ENCODE measurements at places on chromosomes 5 and 9.

GRCh38 chr9:72131206-72131605, 18.0 kb upstream of the GDA start:
- no peak for DNase-seq

- no peak for DNase-seq
These were observed 6.2 kb upstream of the TNFSF8 start for GRCh38 chr9:114936581-114936980.

GRCh38 chr9:121613009-121613752, 38.3 kb upstream of the DAB2IP start:
- DNase-seq = no peak

DNA sequence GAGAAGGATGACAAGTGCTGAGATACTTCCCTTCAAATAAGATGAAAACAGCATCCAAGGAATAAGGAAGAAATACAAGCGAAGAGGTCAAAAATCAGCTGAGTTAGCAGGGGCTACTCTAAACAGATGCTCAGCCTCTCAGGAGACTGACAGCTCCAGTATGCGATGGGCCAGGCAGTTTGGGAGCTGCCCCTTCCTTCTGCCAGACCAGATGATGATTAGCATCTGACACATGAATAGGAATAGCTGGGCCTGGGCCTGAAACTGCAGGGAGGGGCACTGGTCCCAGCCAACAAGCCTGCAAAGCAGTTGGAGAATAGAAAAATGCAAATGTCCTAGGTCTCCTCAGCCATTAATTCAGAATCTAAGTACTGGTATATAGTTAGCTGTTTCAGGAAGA, 13.1 kb upstream of the MAP3K1 start:
- no peak for DNase-seq
